ENCODE measurements at places on chromosomes 2 and 18. TPM values are rescaled to one million over a fixed set of nuclear protein-coding genes. Genes with fewer than 3 reads are reported as not detected.

DNA sequence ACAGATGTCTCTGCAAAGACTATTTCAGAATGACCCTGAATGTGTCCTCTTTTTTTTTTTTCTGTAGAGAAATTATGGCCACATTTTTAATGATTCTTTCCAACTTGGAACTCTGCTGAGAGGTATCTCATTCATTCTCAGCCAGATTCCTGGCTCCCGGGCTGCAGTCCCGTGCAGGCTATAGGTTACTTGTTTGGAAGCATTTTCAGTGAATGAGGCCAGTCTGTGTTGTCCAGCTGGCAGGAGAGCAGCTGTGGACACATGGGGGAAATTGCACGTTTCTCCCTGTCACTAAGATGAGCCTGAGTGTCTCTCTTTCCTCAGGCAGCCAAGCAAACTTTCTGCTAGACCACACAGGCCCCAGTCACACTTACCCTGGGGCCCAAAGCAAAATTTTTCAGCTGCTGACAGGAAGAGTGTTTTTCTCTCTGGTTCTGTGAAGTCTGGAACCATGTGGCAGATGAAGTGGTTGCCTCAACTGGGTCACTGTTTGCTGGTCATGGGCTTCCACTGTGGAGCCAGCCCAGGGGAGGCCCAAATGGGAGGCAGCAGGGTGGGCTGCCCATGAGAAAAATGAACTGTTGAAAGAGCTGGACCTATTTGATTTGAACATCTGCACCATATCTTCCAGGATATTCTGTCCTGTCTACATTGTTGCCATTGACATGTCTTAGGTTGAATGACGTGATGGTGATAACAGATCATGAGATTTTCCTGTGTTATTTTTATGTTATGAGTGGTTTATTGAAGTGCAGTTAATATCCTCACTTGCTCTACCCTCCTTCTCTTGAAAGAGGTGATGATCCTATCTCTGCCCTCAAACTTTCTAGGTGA lies 431.2 kb downstream of the LPIN1 start:
- no peak for DNase-seq
- no peaks in the 10 kb centered on the region for H3K36me3 ChIP-seq
- no peaks in the 10 kb centered on the region for H3K27me3 ChIP-seq
- H3K27ac ChIP-seq = no peak overlapping the region
- H3K4me1 ChIP-seq = peaks cover 12% of the 10 kb centered on the region

GRCh38 chr2:173218326-173219056 lies 136.2 kb upstream of the CDCA7 start:
- H3K4me3 ChIP-seq = no peak overlapping the region
- H3K36me3 ChIP-seq = no peaks in the 10 kb centered on the region
- no peaks in the 10 kb centered on the region for H3K27me3 ChIP-seq
- DNase-seq = no peak
- H3K27ac ChIP-seq = no peak overlapping the region
- H3K4me1 ChIP-seq = peaks cover 7% of the 10 kb centered on the region

- peaks cover 9% of the 10 kb centered on the region for H3K4me1 ChIP-seq
- H3K4me3 ChIP-seq = no peak overlapping the region
- no peaks in the 10 kb centered on the region for H3K27me3 ChIP-seq
- no peak for DNase-seq
Measured at GRCh38 chr2:241852116-241852980, 6.3 kb downstream of the PDCD1 start.

GRCh38 chr2:120830096-120830830 lies 94.6 kb downstream of the GLI2 start:
- no peak overlapping the region for H3K4me3 ChIP-seq
- H3K4me1 ChIP-seq = peaks cover 17% of the 10 kb centered on the region
- no peaks in the 10 kb centered on the region for H3K36me3 ChIP-seq
- DNase-seq = no peak
- H3K27me3 ChIP-seq = no peaks in the 10 kb centered on the region

DNA sequence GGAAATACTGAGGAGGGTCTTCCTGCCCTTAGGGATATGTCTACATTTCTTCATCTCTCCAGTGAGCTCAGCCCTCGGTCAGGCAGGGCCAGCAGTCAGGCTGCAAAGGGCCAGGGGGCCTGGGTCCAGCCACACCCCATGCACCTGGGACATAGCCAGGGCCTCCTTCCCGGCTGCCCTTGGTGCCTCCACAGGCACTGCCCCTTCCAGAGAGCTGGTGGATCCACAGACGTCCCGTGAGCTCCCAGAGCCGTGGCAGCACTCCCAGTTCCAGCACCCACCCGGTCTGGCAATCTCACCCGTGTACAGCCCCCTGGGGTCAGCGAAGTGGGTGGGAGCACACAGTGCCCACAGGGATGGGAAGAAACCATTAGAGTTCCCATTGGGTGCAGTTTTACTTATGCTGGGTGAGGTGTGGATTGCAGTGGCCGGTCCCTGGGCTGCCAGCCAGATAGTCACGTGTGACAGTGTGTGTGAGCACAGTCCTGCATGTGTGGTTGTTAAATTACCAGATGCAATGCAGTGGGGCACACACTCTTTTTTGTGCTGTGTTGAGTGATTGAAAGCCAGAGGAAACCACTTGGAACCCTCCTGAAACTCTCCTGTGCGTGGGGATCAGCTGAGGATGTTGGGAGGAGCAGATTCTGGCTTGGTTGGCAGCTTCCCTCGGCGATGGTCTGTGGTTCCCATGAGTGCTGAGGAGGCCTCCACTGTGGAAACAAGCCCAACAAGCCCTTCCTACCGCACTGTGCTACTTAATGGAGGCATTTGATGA lies 131.0 kb downstream of the SNTG2 start:
- H3K4me3 ChIP-seq = no peak overlapping the region
- no peak for DNase-seq
- H3K27me3 ChIP-seq = no peaks in the 10 kb centered on the region
- H3K4me1 ChIP-seq = no peaks in the 10 kb centered on the region
- no peaks in the 10 kb centered on the region for H3K36me3 ChIP-seq
- H3K27ac ChIP-seq = no peak overlapping the region

GRCh38 chr2:192828947-192829346 lies 634.2 kb upstream of the TMEFF2 start:
- H3K36me3 ChIP-seq = no peaks in the 10 kb centered on the region
- no peak overlapping the region for H3K27ac ChIP-seq
- H3K4me1 ChIP-seq = no peaks in the 10 kb centered on the region
- no peaks in the 10 kb centered on the region for H3K27me3 ChIP-seq
- DNase-seq = no peak

DNA sequence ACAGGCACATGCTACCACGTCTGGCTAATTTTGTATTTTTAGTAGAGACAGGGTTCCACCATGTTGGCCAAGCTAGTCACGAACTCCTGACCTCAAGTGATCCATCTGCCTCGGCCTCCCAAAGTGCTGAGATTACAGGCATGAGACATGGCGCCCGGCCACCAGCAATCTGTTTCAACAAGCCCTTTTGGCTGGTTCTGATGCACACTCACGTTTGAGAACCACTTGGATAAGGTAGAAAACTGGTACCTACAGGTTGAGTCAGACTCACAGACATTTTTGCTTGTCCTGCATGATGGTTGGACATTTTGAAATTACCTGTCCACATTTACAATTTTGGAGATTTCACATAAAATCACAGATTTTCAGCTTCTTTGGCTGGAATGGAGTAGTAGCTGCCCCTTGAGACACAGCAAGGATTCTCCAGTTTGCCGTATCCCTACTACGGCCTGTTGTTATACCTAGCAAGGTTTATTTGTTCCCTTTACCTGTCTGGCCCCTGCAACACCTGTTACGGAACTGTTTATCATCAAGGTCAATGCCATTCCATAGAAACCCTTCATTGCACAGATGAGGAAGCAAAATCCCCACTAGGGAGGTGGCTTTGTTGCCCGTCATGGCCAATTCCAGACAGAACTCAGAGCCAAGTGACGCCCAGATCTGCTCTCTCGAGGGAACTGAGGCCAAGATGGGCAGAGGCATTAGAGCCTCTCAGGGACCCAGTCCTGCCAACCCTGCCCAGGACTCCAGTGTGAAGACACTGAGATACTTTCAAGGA lies 31.4 kb upstream of the IGFBP2 start:
- no peak overlapping the region for H3K4me3 ChIP-seq
- peaks cover 5% of the 10 kb centered on the region for H3K4me1 ChIP-seq
- DNase-seq = no peak
- H3K27me3 ChIP-seq = peaks cover 24% of the 10 kb centered on the region

DNA sequence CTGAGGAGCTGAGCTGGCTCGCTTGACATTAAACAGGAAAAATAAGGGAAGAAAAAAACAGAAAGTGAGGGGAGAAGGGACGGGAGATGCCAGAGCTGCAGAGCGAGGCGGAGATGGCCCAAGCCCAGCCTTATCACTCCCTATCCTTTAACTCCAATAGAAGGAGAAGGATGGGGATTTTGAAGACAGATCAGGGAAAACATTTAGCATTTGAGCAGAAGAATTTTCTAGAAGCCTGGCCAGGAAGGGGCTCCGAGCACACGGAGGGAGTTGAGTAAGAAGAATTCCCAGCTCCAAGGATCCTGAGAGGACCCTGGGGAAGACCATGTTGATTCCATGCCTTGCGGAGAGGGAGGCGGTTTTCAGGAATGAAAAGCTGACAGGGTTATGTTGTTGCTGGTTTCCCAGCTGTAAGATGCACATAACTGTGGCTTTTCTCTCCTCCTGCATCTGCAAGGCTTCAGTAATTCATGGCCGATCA lies 35.6 kb downstream of the TWIST2 start:
- H3K27me3 ChIP-seq = no peaks in the 10 kb centered on the region
- H3K27ac ChIP-seq = no peak overlapping the region
- peak; percentile 65 for DNase-seq
- no peak overlapping the region for H3K4me3 ChIP-seq
- peaks cover 9% of the 10 kb centered on the region for H3K4me1 ChIP-seq

DNA sequence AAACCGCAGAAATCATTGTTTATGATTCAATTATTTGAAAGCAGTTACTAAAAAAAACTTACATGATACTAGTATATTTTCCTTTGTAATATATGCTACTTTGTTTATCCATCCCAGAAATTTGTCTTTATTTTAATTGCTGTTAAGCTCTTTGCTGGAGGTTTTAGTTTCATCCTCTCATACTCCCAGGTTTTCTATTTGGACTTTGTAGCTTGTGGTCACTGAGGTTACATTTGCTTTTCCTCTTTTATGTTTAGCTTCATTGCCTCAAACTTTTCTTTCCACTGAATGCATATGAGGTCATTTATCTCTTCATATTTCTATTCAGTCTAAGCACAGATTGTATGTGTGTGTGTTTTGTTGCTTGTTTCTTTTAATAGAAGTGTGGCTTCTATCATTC lies 89.9 kb downstream of the ERBB4 start:
- no peaks in the 10 kb centered on the region for H3K27me3 ChIP-seq
- H3K4me1 ChIP-seq = no peaks in the 10 kb centered on the region
- peak; percentile 56 for DNase-seq
- no peak overlapping the region for H3K4me3 ChIP-seq
- H3K27ac ChIP-seq = no peak overlapping the region

DNA sequence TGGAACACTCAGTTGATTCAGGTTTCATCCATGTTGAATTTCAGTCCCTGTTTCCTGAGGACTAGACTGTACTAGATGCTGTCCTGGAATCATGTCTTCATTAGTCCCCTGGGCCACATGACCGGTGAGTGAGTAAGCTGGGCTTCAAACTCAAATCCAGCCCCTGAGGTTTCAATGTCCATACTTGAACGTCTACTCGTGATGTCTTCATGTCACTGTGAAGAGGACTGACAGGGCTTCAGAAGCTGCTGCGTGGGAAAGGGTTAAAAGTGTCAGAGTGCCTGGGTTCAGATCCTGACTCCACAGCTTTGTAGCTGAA lies 101.2 kb downstream of the CDK15 start:
- no peak overlapping the region for H3K4me3 ChIP-seq
- no peak for DNase-seq
- H3K27me3 ChIP-seq = no peaks in the 10 kb centered on the region
- peaks cover 36% of the 10 kb centered on the region for H3K4me1 ChIP-seq

GAL3ST2 gene
- not detected for total RNA-seq

GRCh38 chr2:28319118-28320008 lies 73.3 kb upstream of the FOSL2 start:
- H3K4me1 ChIP-seq = peaks cover 22% of the 10 kb centered on the region
- peak overlapping the region; percentile 63 for H3K27ac ChIP-seq
- H3K27me3 ChIP-seq = no peaks in the 10 kb centered on the region
- no peaks in the 10 kb centered on the region for H3K36me3 ChIP-seq
